ENCODE measurements at places on chromosomes 11 and 22.
A peak's percentile ranks its signal among the peaks of the same experiment; 100 is the strongest.

DNA sequence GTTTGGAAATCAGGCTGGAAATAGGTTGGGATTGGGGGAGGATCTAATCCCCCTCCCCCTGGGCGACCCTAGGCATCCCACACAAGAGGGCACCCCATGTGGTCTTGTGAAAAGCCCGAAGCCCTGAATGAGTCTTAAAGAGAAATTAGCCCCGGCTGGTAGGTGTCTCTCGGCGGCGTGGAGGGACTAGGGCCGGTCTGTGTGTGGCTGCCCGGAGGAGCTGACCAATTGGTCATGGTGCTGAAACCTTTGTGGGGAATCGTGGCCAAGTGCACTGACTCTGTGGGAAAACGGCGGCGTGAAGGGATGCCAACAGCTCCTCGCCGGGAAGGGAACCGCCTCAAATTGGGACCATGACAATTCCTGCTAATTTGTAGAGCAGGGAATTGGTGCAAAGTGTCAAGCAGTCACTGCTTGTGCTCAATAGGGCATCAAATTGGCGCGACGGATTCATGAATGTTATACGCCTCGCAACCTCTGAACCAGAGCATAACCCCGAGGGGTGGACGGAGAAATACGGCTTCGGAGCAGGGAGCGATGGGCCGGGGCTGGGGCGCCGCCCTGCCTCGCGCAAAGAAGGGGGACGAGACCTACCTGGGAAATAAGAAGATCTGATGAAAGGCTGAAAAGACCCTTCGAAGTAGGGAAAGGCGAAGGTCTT, 1.5 kb downstream of the DBX1 start:
- DNase-seq, result peak; percentile 40

DNA sequence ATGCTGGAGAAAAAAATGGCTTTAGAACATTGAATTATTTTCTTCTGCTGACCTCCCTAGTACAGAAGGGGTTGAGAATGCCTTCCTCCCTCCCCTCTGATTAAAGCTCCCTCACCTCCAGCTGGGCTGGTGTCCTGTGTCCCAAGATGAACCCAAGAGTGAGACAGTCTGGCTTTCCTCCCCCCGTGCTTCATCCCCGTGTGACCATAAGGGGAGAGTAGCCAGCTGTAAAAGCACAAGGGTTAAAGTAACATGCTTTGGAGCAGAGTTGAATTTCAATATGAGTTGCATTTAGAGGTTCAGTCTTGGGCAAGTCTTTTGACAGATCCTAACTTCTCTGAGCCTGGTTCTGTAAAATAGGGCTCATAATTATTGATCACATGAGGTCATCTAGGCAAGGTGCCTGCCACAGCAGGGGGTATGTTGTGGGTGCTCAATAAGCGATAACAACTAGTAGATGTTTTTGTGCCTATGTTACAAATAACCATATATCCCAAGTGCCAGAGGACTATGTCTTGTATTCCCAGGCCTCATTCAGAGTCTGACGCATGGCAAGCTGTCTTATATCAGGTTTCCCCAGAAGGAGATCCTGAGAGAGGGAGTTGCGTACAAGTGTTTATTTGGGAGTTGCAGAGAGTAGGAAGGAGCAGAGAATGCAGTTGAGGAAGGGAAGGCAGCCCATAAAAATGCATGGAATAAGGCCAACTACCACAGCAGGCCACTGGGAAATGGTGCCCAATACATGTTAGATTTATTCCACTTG, 4.1 kb downstream of the PRG2 start:
- no peak for DNase-seq

DNA sequence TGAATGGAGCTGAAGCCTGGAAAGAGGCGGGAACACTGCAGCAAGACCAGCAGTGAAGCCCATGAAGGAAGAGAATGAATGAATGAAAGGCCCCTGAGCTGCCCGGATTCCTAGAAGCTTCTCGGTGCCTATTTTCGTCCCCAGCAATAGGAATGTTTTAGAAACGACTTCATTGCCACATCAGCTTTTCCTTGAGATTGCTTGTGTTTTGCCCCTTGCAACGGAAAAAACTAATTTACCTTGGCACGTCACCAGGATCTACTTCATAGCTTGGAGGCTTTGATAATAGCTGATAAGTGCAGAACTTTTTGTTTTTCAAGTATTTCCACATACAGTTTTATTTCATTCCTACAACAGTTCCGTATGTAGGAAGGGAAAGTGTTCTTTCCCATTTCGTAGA, 248.9 kb upstream of the NARS2 start:
- DNase-seq, result no peak

DNA sequence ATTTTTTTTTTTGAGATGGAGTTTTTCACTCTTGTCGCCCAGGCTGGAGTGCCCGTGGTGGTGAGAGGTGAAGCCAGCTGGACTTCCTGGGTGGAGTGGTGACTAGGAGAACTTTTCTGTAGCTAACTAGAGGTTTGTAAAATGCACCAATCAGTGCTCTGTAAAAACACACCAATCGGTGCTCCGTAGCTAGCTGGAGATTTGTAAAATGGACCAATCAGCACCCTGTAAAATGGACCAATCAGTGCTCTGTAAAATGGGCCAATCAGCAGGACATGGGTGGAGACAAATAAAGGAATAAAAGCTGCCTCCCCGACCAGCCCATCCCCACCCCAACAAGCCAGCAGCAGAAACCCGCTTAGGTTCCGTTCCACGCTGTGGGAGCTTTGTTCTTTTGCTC, 4.4 kb upstream of the RAPSN start:
- DNase-seq, result no peak

GRCh38 chr11:64855596-64856304, 11.3 kb upstream of the CDC42BPG start:
- DNase-seq, result no peak

GRCh38 chr11:826836-827145, 928 bp upstream of the CRACR2B start:
- DNase-seq, result no peak

- DNase-seq, result no peak
Observed at GRCh38 chr11:61832754-61833153, 4.7 kb downstream of the FADS2 start.

- no peak for DNase-seq
Observed at GRCh38 chr22:25770333-25770732, 28.3 kb downstream of the MYO18B start.

DNA sequence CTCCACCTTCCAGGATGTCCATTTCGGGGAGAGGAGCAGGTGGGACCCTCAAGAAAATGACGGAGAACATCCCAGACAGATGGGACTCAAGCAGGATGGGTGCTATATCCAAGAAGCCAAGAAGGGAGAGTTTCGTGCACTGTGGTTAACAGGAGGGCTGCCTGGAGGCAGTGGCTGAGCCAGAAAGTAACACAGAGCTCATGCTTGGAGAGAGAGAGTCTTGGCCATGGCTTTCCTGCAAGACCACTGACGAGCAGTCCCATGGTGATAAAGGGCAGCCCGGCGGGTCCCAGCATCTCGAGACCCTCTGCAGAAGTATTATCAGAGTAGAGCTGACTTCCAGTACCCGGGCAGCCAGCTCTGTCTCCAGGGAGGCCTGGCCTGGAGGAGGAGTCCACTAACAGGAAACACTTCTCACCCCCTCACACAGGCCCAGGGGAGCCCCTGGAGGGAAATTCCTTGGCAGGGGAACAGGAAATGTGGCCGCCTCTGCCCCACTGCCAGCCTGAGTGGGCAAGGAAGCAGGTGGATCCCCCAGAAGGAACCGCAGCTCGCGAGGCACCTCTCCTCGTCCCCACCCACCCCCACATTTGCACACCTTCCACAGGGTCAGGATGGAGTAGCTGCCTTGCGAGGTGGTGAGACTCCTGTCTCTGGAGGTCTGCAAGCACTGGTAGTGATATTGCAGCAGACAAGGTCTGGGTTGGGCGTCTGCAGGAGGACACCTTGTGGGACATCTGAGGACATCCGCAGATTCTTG, 32.2 kb downstream of the CYTH4 start:
- DNase-seq, result no peak

GRCh38 chr11:8067567-8067928, 13.5 kb upstream of the TUB start:
- DNase-seq, result no peak

GRCh38 chr11:121374286-121374985, 77.7 kb upstream of the SORL1 start:
- no peak for DNase-seq

GRCh38 chr22:21628386-21629254, 1.2 kb downstream of the YDJC start:
- no peak for DNase-seq

DNA sequence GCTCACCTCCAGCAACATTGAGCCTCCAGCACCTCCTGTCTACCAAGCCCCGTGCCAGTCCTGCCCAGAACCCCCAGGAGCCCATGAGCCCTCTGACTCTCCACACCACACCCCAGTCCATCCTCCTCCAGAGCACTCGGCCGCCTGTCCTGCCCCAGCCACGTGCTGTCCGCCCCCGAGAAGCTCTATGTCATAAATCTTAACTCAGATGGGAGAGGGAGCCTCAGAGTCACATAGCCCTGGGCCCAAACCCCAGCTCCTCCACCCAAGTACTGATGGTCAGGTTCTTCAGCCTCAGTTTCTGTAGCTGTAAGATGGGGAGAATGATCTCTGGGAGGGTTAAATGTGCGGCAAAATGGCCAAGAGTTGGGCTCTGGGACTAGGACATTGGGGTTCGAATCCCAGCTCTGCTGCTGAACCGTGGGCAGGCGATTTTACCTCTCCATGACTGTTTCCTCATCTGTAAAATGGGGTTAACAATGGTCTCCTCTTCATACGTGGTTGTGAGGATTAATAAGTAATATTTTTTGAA, 27.8 kb downstream of the CYTH4 start:
- no peak for DNase-seq

DNA sequence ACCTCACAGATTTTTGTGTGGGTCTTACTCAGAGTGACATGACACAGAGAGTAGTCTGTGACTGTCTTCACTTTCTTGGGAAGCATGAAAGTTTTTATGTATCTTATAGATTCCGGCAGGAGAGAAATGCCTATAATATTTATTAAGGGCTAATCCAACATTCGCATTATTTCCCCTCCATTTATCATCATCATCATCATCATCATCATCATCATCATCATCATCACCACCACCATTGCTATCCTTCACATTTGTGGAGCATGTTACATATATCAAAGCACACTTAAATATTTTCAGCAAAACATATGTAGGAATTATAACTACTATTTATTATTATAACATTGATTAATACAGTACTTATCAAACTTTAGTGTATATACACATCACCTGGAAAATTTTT, 66.2 kb downstream of the GAS2 start:
- DNase-seq, result no peak

- DNase-seq, result no peak
Observed at GRCh38 chr11:7965386-7965785, at the start of gene NLRP10. Gene NLRP10, minus strand, starts transcription at chr11:7965447. Its CDS starts 1,952 bp downstream, at chr11:7963495.

GRCh38 chr11:11426226-11426952, 73.3 kb upstream of the CSNK2A3 start:
- no peak for DNase-seq

- no peak for DNase-seq
Observed at GRCh38 chr11:6224421-6224820, 10.0 kb downstream of the FHIP1B start.

GRCh38 chr11:34029176-34029575, 22.4 kb upstream of the CAPRIN1 start:
- no peak for DNase-seq

DNA sequence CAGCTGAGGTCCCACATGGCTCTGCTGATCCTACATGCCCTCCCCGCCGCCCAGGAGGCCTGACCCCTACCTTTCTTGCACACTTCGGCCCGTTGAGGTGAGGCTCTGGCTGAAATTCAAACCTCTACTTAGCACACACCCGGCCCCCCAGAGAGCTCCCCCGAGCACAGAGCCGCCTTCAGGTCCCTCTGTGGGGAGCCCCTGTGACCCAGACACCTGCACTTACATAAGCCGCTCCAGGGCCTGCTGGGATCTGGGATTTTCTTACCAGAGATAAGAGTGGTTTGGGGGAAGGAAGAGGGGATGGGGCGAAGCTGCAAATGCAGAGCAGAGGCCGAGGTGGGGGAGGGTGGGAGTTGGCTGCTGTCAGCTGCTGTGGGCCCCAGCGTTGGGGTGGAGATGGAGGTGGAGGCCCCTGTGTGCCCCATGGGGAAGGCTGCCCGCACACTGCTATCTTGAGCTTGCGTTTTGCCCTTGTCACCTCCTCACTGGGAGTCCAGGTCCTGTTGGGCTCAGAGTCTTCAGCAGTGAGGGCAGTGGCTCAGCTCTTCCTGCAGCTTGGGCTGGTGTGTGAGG, 30.6 kb downstream of the CAPN1 start:
- no peak for DNase-seq

- DNase-seq, result no peak
Observed at GRCh38 chr11:120827820-120828219, 196.1 kb upstream of the TBCEL start.

- DNase-seq, result no peak
Observed at GRCh38 chr11:43567396-43567975, 113.1 kb upstream of the HSD17B12 start.

DNA sequence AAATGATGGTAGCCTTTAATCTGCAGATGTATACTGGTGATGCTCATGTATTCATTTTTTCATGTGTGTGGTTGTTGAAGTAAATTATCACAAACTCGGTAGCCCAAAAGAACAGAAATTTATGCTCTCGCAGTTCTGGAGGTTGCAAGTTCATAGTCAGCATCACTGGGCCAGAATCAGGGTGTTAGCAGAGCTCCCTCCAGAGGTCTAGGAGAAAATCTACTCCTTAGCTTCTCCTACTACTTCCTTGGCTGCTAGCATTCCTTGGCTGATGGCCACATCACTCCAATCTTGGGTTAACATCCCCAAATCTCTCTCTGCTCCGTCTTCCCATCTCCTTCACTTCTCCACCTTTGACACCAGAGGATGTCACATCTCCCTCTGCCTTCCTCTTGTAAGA, 45.3 kb upstream of the GALNT18 start:
- no peak for DNase-seq

DNA sequence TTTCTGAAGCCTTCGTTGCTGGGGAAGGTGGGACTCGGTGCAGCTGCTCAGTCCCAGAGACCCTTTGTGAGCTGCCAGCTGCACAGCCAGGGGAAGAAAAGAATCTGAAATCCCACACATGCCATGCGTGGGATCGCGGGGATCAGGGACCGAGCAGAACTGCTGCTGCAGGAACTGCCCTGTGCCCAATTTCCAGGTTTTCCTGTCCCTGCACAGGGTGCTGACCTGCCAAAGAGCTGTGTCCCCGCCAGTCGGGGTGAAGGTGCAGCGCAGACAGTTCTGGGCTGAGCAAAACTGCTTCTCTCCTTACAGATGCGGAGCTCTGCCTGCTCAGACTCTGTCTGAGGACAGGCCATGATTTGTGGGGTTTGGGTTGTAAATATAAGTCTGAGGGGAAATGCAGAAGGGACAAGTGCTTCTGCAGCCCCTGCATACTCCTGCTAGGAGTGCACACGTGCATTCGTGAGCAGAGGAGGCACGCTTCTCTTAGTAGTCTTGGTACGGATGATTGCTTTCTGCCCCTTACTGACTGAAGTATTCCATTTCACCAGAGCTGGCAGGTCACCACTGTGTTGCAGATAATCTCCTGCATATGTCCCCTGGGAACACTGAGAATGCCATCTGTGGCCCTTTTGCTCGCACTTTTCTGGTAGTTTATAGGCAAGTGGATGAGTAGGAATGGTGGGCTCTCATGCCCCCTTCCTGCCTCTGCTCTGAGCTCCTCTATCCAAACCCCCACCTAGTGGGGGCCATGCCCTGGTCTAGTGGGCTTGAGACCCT, 141.4 kb downstream of the PARVA start:
- DNase-seq, result no peak

All from urinary bladder (tissue), 4 donors.